ENCODE measurements at places on chromosomes 2 and 18.
A peak's percentile ranks its signal among the peaks of the same experiment; 100 is the strongest.

GRCh38 chr2:13006829-13007717 is 290.3 kb downstream of the TRIB2 start:
- DNase-seq = peak; percentile 80

- no peak for DNase-seq
Observed at GRCh38 chr2:133249362-133249761, 318.9 kb downstream of the NCKAP5 start.

- DNase-seq = no peak
Observed at GRCh38 chr18:55139836-55140235, 180.6 kb upstream of the CCDC68 start.

- no peak for DNase-seq
Observed at GRCh38 chr2:205187731-205188130, 494.6 kb upstream of the NRP2 start.

DNA sequence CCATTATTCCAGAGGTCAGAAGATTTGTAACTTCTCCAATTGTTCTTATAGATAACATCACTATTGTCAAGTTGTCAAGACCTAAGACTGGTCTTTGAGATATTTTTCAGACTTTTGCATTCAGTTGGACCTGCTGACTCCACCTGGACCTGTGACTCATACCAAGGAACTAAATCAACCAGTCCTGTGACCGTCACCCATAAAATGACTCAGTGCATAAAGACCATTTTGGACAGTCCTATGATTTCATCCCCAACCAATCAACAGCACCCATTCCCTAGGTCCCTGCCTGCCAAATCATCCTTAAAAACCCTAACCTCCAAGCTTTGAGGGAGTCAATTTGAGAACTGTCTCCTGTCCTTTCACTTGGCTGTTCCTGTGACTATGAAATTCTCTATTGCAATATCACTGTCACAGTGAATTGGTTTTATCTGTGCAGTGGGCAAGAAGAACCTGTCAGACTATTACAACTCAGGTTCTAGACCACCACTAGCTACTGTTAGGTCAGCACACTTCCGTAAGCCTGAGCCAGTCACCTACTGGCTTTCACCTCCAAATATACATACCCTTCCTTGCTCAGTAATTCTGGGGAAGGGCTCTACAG is 17.1 kb downstream of the DPP4 start:
- no peak for DNase-seq

- DNase-seq = peak; percentile 90
Observed at GRCh38 chr2:147843864-147844696, 749 bp upstream of the ACVR2A start.

GRCh38 chr2:237927986-237928385 is 38.8 kb upstream of the UBE2F start:
- DNase-seq = peak; percentile 71

GRCh38 chr18:53800171-53800570 is 424.3 kb downstream of the MBD2 start:
- no peak for DNase-seq

DNA sequence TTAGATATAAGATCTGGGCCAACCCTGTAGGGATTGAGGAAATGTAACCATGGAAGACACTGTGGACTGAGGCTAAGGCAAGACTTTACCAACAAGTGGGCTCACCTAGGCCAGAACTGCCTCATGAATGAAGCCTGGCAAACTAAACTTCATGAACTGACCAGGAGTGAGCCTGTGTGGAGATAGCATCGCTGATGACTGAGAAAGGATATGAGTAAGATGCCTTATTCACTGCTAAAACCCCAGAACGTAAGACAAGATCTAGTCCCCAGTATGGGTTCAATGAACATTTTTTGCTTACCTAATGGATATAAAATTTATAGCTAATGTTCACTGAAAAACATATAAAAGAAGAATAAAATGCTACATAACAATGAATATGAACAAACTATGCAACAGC is 399.8 kb downstream of the SATB2 start:
- no peak for DNase-seq

GRCh38 chr2:125642032-125642431 is 1013.9 kb upstream of the GYPC start:
- DNase-seq = no peak

DNA sequence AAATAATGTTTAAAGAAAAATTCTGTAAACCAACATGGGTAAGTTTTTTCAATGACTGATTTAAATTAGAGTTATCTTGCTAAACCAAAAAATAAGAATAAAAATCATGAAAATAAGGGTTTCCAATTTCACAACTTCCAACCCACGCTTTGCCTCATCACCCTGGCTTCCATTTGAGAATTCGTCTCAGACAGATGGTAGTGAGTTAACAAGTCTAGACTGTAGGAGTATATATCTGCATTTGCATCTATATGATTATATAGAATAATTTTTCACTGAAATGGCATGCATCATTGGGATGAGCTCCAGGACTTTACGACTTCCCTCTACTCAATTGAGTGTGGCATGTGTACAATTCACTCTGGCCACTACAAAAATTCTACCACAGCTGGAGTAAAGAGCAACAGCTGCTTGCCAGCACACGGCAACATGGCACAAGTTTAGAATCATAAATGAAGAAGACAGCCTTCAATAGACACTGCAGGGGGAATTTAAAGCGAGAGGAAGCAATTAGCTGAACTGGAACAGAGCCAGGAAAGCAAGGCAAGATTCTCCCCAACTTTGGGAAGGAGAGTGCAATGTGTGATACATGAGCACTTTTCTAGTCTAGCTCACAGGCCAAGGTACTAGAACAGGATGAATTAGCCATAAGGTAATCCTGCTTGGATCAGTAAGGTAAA is 1673.5 kb upstream of the CELF4 start:
- DNase-seq = peak; percentile 18

DNA sequence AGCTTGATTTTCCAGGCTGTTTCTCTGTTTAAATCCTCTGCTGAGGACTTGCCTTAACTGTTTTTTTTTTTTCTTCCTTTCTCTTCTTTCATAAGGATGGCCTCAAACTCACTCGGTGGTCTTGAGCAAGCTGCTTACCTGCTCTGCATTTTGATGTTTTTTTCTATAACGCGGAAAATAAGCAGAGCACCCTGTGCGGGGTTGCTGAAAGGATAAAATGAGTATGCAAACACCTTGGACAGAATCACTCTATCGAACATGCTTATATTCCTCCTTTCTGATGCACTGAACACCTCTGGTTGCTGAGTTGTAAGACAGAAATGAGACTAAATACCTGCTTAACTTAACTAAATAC is 41.1 kb upstream of the DSC1 start:
- DNase-seq = no peak

- peak; percentile 79 for DNase-seq
Observed at GRCh38 chr2:182866461-182867406, at the start of gene FRZB. TSS of gene FRZB (minus strand) at chr2:182866637. CDS start at chr2:182866552, 85 bp downstream.

GRCh38 chr2:170548304-170548703 is 166.8 kb upstream of the SP5 start:
- DNase-seq = no peak

GRCh38 chr2:236659758-236660150 is 90.1 kb downstream of the ACKR3 start:
- peak; percentile 43 for DNase-seq

DNA sequence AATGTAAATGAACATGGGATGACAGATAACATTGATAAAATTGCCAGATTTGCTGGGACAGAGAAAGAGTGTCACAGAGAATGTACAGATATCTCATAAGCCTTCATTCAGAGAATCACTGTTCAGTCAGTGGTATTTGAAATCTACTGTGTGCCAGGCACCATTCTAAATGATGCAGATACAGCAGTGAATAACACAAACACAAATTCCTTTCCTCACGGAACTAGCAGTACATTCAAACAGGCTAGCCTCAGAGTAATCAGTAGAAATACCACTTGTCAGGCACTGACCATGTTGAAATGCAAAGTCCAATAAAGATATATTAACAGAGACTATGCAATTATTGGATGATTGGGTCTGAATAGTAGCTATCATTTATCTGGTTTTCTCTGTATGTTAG is 211.0 kb downstream of the RDH14 start:
- no peak for DNase-seq

DNA sequence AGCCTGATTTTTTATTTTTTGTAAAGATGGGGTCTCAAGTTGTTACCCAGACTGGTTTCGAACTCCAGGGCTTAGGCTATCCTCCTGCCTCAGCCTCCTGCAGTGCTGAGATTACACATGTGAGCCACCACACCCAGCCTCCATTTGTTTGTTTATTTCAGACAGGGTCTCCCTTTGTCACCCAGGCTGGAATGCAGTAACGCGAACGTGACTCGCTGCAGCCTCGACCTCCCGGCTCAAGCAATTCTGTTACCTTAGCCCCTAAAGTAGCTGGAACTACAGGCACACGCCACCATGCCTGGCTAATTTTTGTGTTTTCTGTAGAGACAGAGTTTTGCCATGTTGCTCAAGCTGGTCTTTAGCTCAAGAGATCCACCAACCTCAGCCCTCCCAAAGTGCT is 27.2 kb downstream of the UBXN4 start:
- no peak for DNase-seq

DNA sequence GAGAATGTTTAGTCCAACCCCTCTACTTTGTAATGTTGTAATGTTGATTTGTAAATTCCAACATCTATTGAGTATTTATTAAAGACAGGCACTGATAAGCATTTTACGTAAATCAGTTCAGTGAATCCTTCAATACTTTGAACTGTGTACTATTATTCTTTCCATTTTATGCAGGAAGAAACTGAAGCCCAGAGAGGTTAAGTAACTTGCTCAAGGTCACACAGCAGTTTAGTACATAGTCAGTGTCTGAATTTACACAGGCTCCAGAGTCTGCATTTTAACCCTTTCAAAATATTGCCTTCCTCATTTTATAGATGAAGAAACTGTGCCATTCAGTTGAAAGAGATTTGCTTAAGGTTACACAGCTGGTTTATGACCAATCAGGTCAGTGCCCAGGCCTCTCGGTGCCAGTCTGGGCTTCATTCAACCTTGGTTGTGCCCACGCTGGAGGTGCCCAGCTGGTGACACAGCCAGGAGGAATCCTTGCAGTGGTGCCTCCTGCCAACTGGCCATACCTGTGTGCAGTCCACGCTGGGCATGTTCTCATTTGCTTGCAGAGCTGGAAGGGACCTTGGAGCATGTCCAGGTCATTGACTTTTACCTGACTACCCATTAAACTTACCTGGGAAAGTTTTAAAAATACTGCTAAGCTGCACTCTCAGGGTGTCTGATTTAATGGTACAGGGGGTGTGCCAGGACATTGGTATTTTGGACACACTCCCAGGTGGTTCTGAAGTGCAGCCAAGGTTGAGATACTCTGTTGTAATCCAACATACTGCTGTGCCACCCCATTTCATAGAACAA is 74.3 kb upstream of the CYRIA start:
- DNase-seq = no peak

- no peak for DNase-seq
Observed at GRCh38 chr2:158031371-158031770, 70.3 kb upstream of the UPP2 start.

- DNase-seq = no peak
Observed at GRCh38 chr18:26424428-26425147, 123.8 kb downstream of the KCTD1 start.

DNA sequence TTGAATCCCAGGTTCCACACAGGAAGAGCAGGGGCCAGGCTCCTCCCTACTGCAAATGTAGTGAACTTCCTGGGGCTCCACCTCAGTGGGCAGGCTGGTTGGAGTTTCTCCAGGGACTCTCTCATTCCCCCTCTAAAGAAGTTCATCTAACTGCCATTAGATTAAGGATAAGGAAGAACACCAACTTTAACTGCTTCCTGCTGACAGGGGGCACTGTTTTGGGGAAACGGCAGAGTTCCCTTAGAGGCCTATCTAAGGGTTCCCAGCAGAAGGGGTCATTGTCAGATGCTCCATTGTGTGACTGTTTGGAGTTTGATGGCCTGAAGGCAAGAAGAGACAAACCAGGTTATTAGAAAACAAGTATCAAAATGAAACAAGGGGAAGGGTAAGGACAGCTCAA is 2159.7 kb upstream of the PIK3C3 start:
- DNase-seq = no peak

- DNase-seq = no peak
Observed at GRCh38 chr2:69119104-69119894, 106.3 kb downstream of the ANTXR1 start.
